ENCODE measurements at places on chromosomes 16 and 17.

GRCh38 chr16:61858988-61859387 lies 177.2 kb downstream of the CDH8 start:
- DNase-seq = no peak

DNA sequence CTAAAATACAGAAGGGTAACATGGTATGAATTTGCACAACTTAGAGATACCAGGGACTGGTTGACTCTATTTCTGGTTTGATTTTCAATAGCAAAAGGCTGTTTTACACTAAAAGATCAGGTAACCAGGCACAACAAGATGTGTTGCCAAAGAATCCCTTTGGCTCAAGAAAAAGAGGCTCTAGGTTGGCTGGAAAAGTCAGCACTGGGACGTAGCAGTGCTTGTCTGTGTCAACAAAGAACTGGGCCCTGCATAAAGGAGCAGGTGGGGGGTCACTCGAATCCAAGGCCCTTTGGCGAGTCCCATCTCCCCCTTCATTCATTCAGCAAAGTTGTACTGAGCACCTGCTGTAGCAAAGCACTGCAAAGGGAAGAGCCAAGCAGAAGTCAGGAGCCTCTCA lies 18.4 kb downstream of the SDR42E1 start:
- DNase-seq = no peak

DNA sequence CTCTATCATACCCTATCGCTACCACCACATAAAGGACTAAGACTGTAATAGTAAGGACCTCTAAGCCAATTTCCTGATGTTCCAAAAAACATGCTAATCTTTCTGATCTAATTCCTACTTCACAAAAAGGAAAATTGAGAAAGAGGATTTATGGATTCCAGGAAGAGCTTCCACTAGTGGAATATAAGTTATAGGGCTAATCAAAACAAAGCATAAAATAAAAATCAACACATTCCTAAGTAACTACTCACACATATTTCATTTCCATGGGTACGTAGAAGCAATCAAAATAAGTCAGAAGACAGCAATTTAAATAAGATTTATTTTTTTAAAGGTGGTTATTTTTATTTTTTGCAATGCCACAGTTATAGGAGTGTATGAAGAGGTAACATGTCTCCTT lies 12.4 kb downstream of the CCDC43 start:
- no peak for DNase-seq

- DNase-seq = no peak
Observed at GRCh38 chr17:2805961-2806360, 9.7 kb downstream of the RAP1GAP2 start.

DNA sequence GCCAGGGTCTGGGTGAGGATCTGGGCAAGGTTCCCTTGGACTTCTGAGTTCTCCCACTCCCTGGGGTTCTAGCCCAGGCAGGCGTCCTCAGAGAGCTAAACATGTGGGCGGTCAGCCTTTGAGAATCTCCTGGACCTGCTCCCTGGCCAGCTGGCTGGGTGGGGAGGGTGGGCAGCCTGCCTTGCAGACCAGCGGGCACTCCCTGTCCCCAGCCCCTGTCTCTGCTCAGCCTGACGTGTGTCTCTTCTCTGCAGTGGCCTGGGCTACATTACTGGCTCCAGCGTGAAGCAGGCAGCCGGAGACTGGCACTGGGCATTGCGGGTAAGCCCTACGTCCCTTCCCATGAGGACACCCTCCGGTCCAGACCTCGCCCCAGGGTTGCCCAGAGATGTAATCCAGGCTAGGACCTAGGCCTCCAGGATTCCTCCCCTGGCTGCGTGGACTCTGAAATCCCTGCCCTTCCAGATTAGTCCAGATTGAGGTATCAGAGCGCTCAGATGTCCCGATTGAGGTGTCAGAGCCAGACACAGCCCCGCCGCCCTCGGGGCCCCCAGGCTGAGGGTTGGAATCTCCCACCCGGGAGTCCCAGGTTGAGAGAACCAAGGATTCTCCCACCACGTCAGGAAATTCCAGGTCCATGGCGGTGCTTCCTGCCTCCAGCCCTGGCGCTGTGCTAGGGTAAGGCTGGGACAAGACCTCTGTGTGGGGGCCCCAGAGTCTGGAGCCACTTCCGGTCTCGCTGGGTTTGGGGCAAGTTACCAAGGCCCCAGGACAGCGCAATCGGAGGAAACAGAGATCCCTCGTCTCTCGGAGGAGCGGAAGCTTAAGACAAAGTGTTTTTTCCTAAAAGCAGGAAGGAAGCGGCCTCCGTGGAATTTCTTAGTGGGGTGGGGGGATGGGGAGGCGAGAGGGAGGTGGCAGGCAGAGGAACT lies 24.1 kb downstream of the MYBBP1A start:
- no peak for DNase-seq

GRCh38 chr17:28406473-28406814 lies 432 bp upstream of the SLC46A1 start:
- DNase-seq = no peak

- no peak for DNase-seq
Observed at GRCh38 chr16:54373534-54374520, 87.2 kb upstream of the IRX3 start.

- no peak for DNase-seq
Observed at GRCh38 chr16:5020551-5020950, 13.2 kb downstream of the NAGPA start.

DNA sequence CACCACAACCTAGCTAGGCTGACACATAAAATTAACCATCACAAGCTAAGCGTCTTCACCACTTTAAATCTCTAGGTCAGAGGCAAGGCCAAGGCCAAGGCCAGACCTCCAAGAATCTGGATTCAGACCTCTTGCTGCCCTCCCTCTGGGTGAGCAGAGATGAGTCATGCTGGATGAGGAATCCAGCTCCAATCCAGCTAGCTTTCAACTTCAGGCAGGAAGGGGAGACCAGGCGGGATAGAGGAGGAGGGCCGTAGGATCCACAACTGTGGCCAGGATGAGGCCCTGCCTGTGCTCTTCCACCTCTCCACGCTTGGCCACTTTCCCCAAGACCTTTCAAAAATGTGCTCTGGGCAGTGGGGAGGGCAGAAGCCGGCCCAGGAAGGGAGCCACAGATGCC lies 14.7 kb downstream of the LRRC75A start:
- no peak for DNase-seq

- no peak for DNase-seq
Observed at GRCh38 chr17:19630661-19631060, 17.9 kb upstream of the ALDH3A2 start.

- no peak for DNase-seq
Observed at GRCh38 chr17:17391668-17392370, 85.0 kb upstream of the MED9 start.

DNA sequence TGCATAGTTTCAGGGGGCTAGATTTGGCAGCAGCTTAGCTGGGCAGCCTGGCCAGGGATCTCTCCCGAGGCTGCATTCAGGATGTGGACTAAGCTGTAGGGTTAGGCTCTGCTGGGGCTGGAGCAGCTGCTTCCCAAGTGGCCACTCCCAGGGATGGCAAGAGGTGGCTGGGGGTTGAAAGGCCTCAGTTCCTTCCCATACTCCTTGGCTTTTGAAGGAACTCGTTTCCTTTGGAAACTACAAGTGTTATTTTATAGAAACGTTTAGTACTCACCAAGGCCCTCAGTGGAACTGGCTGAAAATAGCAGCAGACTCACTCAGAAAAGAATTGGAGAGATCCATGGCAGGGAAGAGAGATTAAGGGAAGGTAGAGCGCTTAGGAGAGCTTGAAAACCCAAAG lies 76.4 kb downstream of the WWP2 start:
- no peak for DNase-seq

- no peak for DNase-seq
Observed at GRCh38 chr16:878072-878784, 77.7 kb upstream of the GNG13 start.
